ENCODE measurements at places on chromosomes 5 and 9.

GRCh38 chr9:105683688-105684275, 10.6 kb upstream of the TMEM38B start:
- DNase-seq, result no peak

DNA sequence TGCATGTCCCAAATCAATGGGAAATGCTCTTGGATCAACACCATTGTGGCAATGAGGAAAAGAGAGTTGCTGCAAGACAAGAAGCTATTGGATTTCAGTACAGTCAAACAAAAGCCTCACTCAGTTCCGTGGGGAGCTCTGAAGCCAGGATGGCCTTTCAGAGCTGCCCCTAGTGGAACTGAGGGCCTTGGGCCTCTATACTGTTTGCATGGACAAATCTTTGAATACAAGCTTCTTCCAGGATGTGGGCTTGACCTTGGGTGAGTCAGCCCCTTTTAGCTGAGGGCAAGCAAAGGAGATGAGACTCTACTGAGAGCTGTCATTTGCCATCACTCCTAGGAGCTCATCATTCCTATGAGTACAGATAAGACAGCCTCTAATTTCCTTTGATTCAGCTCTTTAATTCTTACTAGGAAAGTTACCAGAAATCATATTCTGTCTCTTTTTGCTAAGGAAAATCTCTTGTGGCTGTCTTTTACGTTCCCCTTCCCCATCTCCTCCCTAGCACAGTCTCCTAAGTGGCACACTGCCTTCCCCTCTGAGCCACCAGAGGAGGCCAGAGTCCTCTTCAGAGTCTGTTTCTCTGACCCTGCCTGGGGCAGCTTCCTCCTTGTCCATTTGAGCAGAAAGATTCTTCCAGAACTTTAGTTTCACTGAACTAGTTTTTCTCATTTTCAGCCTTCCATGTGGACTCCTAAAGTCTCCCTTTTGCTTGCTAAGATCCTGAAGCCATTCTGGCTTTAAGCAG, 168.8 kb upstream of the POC5 start:
- DNase-seq, result no peak

DNA sequence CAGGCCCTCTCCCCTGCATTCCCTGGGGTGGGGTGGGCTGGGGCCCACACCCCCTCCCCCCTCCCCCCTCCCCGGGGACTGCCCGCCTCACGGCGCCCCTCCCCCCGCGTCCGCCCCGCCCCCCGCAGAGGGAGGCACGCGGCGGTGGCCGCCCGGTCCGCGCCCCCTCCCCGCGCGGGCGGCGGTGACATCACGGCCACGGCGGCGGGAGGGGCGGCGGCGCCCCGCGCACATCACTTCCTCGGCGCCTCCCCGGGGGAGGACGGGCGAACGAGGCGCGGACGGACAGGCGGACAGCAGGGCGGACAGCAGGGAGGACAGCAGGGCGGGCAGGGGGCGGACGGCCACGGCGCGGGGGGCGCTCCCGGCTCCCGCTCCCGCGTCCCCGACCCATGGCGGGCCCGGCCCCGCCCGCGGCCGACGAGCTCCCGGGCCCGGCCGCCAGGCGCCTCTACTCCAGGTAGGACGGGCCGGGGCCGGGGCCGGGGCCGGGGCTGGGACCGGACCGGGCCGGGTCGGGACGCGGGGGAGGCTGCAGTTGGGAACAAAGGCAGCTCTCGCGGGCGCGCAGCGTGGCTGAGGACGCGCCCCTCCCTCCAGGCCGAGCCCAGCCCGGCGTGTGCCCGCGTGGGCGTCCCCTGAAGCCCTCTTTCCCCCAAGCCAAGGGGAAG, at the start of gene GPSM1:
Gene GPSM1, plus strand, starts transcription at position 236 of the 671 bp plus-strand sequence. Its CDS starts 157 bp downstream, at position 393.
- DNase-seq, result no peak

GRCh38 chr5:138241688-138242571, 28.8 kb upstream of the CDC23 start:
- DNase-seq, result no peak

DNA sequence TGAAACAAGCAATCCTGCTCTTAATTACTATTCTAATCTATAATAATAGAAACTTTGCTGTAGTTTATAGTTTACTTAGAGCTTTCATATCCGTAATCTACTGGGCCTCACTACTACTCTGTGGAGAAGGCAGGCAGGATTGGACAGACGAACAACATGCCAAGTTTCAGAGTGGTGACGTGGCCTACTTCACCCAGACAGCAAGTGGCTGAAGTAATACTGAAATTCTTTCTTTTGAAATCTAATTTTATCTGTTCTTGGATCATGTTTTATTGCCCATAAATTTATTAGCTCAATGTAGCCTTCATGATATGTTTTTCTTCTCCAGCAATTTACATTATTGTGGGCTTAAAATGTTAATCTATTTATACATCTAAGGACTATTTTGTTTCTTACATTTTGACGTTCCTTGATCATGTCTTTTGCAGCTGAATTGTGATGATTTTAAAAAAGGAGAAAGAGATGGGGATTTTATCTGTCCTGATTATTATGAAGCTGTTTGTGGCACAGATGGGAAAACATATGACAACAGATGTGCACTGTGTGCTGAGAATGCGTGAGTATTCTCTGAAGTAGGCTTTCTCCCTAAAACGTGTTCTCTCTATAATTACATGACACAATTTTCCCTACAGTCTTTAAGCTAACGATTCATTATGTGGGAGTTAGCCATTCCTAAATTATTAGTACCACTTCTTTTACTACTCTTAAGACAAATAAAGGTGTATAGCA, 22.4 kb downstream of the SPINK5 start:
- DNase-seq, result no peak

DNA sequence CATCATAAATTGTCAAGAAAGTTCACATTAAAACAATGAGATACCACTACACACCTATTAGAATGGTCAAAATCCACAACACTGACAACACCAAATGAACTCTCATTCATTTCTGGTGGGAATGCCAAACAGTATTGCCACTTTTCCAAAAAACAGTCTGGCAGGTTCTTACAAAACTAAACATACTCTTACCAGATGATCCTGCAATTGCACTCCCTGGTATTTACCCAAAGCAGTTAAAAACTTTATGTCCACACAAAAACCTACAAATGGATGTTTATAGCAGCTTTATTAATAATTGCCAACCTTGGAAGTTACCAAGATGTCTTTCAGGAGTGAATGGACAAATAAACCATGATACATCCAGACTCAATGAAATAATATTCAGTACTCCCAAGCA, 56.8 kb downstream of the ZNF608 start:
- DNase-seq, result no peak

DNA sequence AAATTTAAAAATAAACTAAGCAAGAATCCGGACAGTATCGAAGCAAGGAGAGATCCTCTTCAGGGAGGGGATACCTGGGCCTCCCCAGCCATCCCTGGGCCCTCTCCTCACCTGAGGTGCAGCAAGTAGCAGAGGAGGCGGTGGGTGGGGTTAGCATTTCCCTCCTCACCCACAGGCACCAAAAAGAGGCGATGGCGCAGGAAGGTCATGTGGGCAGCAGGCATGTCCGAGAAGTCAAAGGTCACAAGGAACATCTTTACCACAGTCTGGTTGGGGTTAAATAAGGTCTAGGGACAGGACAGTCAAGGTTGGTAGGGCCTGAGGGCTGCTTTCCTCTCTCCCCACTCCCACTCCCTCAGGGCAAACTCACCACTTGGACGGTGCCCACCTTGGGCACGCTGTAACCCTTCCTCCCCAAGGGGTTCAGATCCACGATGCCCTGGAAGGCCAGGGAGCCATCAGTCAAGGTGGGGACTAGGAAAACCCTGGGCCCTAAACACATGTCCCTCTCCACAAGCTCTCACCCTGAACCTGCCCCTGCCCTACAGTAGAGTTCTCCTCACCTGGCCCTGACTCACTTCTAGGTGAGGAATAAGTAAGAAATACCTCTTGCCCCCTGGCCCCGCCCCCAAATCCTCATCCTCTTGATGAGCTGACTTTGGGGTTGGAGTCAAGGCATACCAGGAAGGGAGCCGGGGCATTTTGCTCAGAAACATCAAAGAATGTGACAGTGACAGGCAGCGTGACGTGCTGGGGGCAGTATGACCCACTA, 2.8 kb upstream of the STOML2 start:
- no peak for DNase-seq
